ENCODE measurements at places on chromosomes 13 and 19.

GRCh38 chr13:39816936-39817335 is 161.5 kb downstream of the COG6 start:
- DNase-seq: peak; percentile 33

DNA sequence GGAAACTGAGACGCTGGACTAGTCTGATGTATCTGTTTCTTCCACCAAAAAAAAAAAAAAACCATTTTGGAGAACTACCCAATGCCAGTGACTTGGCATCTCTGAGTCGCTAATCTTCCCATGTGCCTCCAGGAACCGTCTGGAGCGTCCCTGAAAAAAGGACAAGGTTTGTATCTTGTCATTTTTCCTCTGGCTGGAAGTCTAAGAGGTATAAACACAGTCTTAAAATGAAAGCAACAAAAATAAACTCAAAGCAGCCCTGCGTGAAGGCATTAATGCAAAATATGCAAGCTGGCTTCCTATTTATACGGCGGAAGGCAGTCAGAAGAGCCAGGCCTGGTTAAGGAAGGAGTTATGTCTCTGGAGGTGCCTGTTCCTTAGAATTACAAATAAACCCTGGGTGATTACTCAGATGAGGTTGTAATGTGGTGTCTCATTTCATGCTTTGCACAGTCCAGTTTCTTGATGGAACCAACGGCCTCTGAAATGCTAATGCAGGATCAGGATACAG is 20.3 kb downstream of the ACTN4 start:
- DNase-seq: peak; percentile 77

- DNase-seq: no peak
Observed at GRCh38 chr13:46982856-46983582, 86.2 kb upstream of the HTR2A start.

DNA sequence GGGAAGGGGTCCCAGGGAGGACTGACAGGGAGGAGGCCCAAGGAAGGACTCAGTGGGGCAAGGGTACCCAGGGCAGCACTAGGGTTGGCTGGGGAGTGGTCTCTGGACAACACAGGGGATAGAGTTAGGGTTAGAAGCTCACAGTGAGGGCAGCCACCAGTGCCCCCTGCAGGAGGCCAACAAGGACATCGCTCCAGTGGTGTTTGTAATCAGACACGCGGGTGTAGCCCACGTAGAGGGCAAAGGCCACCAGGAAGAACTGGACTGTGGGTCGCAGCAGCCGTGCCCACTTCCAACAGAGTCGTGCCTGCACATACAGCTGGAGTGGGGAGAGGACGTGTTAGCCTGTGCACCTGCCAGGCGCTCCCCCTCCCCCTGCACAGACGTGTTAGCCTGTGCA is 9.2 kb downstream of the PLPP2 start:
- DNase-seq: no peak

GRCh38 chr19:932648-933552 is 7.1 kb downstream of the ARID3A start:
- peak; percentile 98 for DNase-seq

- no peak for DNase-seq
Observed at GRCh38 chr13:43684963-43685725, 101.6 kb downstream of the ENOX1 start.

DNA sequence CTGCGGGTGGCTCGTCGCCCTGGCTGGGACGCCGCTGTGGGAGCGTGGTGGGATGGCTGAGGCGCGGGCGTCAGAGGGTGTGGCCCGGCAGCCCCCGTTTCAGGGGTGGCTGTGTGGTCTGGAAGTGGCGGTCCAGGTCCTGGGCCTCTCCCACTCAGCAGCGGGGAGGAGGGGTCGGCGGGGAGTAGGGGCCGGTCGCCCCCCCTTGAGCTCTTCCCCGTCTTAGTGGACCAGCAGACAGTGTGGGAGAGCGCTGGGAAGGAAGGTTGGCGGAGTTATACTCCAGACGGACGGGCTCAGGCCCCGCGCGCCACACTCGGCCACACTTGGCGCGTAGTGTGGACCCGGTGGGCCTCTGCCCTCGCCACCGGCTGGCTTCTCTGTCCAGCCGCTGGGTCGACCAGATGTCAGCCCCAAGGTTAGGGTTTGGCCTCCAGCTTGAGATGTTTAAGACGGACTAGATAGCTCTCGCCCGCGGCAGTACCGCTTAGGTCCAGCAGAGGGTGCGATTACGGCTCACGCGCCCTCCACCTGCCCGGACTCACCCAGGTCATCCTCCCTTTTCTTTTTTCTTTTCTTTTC is 21.7 kb upstream of the ZNF429 start:
- no peak for DNase-seq

GRCh38 chr19:2812414-2813234 is 7.0 kb upstream of the ZNF554 start:
- DNase-seq: no peak

GRCh38 chr13:77377016-77377415 is 50.1 kb upstream of the MYCBP2 start:
- DNase-seq: no peak

GRCh38 chr13:67341406-67341805 is 111.3 kb upstream of the PCDH9 start:
- DNase-seq: no peak

DNA sequence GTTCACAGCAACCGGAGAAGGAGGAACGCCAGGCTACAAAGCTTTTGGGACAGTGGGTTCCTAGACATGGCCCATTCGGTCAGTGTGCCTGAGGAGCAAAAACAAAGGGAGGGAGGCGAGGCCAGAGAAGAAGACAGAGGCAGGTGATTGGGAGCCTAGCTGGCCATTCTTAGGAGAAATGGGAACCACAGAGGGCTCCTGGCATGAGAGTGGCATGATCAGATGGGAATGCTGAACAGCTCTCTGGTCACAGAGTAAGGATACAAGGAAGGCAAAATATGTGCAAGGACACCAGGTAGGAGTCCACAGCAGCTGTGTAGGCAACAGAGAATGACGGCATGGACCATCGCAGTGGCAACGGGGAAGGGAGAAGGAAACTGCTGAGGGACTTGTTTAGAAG is 82.4 kb downstream of the EFNB2 start:
- no peak for DNase-seq

DNA sequence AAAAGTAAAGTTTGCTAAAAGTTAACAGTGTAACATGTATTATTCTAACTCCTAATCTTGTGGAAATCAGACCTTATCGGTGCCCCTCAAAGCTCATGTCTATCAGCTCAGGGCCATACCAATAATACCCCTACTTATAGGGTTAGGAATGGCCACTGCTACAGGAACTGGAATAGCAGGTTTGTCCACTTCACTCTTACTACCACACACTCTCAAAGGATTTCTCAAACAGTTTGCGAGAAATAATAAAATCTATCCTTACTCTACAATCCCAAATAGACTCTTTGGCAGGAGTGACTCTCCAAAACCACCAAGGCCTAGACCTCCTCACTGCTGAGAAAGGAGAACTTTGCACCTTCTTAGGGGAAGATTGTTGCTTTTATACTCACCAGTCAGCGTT is 1677.7 kb downstream of the OLFM4 start:
- DNase-seq: no peak

GRCh38 chr13:98471934-98472333 is 105.0 kb downstream of the STK24 start:
- no peak for DNase-seq

DNA sequence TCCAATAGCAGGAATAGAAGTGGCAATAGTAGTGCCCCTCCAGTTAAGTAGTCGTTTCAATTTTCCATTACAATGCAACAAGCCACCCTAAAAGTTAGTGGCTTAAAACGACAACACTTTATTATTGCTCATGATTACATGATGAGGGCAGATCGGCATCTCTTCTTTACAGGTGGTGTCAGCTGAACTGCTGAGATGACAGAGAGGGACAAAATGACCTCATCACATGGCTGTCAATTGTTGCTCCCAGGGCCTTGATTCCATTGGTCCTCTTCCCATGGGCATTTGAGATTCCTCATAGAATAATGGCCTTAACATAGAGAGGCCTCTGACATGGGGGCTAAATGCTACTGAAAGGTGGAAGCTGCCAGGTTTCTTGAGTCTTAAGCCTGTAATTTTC is 679.8 kb upstream of the KLHL1 start:
- DNase-seq: no peak

GRCh38 chr13:107643615-107644014 is 571.7 kb downstream of the LIG4 start:
- no peak for DNase-seq

DNA sequence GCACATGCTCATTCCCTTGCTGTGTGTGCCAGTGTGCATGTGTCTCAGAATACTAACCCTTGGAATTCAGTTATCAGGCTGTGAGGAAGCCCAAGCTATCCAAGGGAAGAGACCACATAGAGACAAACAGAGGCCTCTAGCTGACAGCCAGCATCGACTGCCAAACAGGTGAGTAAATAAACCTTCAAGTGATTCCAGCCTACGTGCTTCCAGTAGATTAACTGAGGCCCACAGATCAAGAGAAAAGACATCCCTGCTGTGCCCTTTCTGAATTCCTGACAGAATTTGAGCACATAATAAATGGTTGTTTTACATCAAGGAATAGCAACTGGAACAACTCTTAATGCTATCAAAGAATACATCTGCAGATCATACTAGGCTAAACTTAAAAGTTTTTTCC is 17.5 kb downstream of the ZC3H13 start:
- no peak for DNase-seq

- DNase-seq: no peak
Observed at GRCh38 chr19:41478875-41479756, 36.2 kb downstream of the ERICH4 start.

DNA sequence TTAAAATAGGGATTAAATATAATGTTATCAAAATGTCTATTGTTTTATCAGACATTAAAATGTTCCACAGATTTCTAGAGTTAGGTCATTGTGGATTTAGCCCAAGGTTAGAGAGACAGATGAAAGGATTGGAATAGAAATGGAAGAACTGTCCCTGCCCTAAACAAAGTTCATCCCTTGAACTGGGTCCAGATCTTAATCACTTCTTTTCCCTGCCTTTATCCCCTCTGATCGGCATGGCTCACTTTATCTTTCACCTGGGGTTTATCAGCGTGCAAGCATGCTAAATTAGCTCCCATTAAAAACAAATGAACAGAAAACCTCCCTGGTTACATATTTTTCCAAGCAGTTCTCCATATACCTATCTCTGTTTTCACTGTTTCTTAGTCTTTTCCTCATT is 23.4 kb upstream of the ARGLU1 start:
- no peak for DNase-seq

DNA sequence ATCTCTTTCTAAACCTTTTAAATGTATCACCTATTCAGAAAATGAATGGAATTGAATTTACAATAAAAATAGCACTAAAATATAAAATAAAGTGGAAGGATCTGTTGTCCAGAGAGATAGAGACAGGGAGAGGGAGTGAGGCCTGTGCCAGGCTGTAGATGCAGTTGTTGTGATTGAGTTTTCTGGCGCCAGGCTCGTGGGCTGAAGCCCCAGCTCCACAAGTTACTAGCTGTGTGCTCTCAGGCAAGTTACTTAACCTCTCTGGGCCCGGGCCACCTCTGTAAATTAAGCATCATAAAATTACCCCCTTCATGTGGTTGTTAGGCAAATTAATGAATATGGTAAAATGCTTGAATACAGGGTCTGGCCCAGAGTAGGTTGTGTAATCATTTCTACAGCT is 52.3 kb upstream of the USP29 start:
- DNase-seq: no peak

All from EL (cell line).